ENCODE measurements at places on chromosomes 1 and 21.

DNA sequence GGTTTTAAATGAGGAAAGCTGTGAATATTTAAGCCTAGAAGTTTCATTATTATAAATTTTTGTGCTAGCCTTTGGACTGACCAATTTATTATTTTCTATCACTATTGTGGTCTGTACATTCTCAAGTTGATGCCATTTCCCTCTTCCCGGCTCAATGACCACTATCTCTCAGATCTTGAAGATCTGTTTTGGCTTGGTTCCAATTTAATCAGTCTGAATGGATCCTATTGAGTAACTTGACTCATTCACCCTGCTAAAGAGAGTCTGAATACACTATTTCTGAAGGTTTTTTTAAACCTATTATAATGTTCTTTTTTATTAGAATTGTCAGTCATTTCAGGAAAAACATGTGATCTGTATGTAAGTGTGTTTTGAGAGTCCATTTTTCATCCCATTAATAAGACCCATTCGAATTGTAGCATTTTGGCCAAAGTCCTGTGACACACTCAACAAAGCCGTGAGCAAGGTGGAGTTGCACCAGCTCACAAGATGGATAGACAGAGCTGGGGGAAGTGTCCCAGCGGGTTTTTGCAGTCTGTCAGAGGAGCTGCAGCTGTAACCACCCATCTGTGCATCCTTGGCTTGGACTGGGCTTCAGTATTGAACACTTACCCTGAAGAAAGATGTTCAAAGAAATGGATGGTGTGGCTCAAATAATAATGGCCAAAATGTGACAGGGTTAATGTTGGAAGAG, 145.6 kb downstream of the NFIA start:
- peak; percentile 69 for DNase-seq

- DNase-seq = no peak
Observed at GRCh38 chr1:64838486-64838885, 93.6 kb downstream of the RAVER2 start.

DNA sequence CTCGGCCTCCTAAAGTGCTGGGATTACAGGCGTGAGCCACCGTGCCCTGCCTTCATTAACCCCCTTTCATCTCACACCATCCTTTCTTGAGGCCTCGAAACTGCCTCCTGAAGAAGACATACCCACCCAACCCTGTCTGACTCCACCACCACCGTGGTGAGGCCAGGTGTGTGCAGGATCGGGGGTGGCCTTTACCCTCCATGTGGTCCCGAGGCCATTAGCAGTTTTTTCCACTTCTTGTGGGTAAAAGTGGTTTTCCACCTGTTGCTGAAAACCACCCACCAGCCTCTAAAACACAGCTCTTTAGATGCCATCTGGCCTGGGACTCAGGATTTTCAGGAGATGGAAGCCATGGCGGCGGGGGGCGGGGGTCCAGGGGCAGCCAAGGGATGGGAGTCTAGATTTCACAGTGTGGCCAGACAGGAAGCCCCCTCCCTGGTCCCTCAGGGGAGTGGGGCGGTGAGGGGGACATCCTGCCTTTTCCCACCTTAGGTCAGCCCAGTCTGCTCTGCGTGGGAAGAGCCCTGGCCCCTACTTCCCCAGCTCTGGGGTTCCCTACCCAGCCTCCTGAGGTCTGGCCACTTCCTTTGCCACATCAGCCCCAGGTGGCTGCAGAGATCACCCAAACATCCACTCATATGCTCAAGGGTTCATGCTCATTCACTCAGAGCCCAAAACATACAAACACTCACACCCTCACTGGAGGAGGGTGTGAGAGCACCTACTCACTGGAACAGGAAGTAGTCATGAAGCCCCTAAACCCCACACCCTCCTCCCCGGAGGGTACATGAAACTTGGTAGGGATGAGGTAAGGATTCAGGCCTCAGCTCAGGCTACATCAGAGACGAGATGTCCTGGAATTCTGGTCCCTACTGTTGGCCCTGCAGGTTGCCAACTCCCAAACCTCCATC, 2.3 kb downstream of the FGR start:
- no peak for DNase-seq

- peak; percentile 52 for DNase-seq
Observed at GRCh38 chr1:225480825-225481434, 53.1 kb upstream of the LBR start.

DNA sequence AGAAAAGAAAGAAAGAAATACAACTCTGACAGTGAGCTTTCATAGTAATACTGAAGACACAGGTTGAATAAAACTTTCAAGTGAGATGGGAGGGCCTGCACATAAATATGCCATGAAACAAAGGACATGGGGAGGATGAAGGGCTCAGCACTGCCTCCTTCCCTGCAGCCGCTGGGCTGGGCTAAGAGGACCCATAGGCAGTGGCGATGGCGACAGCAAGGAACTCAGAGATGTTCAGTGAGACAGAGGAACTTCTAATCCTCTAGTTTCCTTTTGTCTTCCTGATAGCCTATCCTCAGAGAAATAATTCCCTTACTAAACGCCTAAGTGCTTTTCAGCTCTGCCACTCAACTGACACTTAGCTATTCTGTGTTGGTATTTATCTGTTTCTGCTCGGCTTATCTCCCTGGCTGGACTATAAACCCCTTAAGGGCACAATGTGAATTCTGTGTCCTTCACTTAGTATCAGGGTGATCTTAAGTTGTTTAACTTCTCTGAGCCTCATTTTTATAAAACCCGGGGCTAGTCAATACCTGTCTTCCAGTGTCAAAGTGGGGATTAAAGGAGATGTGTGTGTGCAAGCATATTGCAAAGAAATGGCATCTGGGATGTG, 24.4 kb upstream of the IER5 start:
- no peak for DNase-seq

GRCh38 chr1:234841710-234842231, 231.8 kb upstream of the IRF2BP2 start:
- DNase-seq = no peak

DNA sequence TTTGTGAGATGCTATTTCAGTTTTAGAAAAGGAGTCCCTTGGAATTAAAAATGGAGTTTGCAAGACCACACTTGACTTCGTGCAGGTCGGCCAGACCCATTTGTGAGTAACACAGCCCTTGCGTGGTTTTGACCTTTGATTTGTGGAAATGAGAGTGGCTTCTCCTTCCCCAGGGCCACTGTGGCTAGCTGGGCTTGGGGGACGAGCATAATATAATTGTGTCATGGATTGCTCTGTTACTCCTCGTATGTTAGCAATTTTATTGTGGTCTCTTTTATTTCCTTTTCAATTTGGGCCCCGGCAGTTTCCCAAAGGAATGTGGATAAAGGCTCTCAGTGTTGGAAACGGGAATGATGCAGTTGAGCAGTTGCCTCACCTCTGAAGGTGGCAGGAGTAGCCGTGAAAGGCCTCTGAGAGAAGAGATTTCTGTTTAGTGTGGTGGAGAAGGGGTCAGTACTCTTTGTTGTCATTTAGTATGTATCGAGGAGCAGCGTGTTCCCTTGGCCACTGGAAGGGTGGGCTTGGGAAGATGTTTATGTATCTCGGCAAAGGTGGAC, 194.6 kb downstream of the PBX1 start:
- DNase-seq = no peak

DNA sequence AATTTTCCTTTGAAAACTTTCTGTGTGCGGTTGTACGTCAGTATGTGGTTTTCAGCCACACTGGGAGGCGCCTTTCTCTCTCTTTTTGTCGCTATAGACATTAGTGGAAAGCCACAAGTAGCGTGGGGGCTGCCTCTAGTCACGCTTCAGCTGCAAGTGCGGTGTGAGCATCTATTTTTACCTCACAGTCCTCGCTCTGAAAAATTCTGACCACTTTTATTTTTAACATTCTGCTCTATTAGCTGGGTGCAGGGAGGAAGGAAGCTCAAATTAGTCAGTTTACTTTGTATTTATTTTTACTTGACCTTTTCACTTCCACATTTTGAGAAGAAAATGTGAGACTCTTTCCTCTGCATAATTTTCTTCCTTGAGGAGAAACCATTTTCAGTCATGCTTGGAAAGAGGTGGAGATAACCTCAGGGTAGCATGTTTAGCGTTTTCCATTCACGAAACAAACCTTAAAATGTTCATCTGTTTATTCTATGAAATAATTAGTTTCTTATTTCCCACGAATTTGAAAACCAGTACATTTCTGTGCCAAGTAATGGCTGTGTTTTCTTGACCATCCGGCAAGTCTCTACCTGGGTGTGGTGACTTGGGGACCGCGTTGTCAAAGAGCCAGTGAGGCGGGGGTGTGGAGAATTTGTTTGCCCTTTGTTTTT, 35.6 kb downstream of the ADARB1 start:
- DNase-seq = no peak

DNA sequence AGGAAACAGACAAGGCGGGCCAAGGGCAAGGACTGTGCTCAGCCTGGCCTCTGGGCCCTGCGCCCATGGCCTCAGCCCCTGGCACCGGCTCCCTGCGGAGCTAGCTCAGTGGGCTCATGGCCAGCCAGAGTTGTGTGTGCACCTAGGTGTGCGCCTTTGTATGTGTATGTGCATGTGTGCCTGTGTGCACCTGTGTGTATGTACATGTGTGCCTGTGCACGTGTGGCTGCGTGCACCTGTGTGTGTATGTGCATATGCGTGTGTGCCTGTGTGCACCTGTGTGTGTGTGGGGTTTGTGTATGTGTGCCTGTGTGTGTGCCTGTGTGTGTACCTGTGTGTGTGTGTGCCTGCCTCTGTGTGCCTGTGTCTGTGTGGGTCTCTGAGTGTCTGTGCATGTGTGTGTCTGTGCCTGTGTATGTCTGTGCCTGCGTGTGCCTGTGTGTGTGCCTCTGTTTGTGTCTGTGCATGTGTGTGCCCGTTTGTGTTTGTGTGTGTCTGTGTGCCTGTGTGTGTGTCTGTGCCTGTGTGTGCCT, 7.4 kb downstream of the GPR137B start:
- DNase-seq = no peak

- no peak for DNase-seq
Observed at GRCh38 chr1:51753969-51754368, 124.6 kb downstream of the NRDC start.

DNA sequence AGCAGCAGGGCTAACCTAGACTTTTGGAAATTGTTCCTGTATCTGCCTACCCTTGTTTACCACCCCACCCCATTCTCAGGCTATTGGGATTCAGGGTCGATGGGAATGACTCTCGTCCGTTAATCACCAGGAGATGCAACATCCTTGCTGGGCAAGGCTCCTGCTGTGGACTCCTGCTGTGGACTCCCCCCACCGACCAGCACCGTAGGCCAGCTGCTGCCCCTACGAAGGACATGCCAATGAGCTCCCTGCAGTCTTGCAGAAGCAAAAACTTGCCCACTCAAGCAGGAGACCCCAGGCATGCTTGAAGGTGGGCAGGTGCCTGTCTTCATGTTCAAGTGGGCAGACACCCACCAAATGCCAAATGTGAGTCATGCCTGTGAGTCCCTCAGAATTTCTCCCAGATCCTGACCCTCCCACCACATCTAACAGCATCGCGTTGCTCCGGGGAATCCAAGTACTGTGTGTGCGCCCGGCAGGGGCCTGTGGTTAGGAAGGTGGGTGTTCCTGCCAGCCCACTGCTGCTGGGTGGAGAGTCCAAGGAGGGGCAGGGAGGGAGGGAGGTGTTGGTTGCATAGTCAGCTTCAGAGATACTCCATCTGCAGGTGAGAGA, 41.7 kb upstream of the SOX13 start:
- DNase-seq = no peak
